ENCODE measurements at places on chromosomes 4 and X.

GRCh38 chr4:100414016-100414790, 103.6 kb downstream of the EMCN start:
- DNase-seq: no peak

- DNase-seq: no peak
Measured at GRCh38 chr4:113588895-113589668, 172.5 kb downstream of the CAMK2D start.

DNA sequence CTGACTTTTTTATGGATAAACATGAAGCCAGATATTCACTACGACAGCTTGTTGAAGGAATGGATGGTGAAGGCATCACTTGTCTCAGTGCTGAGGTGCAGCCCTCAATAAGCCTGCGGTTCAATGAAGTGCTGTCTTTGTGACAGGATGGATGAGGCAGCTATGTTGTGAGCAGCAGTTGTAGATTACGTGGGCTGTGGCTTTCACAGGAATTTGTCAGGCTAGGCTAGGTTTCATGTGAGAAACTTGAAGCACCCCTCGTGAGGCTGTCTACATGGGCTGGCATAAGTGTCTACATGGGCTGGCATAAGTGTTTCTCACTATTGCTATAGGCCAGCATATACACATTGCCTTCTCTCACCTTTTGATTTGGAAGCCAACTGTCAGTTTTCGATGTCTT, 1050.0 kb downstream of the ADGRL3 start:
- DNase-seq: no peak

GRCh38 chrX:151830911-151831310, 81.8 kb upstream of the MAGEA4 start:
- no peak for DNase-seq

GRCh38 chr4:56080384-56080783, 131.6 kb downstream of the CEP135 start:
- DNase-seq: no peak

DNA sequence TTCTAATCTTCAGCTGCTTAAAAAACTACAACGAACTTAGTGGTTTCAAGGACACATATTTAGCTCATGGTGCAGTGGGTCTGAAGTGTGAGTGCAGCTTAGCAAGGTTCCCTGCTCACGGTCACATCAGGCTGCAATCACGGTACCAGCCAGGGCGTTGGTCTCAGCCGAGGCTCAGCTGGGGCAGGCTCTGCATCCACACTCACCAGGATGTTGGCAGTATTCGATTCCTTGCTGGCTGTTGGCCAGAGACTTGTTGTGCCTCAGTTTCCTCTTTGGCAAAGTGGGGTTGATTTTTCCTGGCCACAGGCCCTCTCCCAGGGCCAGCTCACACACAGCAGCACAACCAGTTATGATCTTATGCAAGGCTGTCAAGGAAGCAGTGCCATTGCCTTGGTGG, 61.8 kb downstream of the TRMT44 start:
- no peak for DNase-seq

- peak; percentile 19 for DNase-seq
Measured at GRCh38 chrX:22135171-22135711, 103.1 kb downstream of the PHEX start.

Measured in RPMI8226 (cell line).